Upper lobe of left lung (tissue), 6 donors: ENCODE measurements at places on chromosomes 2 and 18. TPM values are rescaled to one million over a fixed set of nuclear protein-coding genes. Genes with fewer than 3 reads are reported as not detected.

The GCG gene
- total RNA-seq, result not detected

The C2orf42 gene
- 9.8 TPM for total RNA-seq

The MALT1 gene
- 17.1 TPM for total RNA-seq

The HADHA gene
- total RNA-seq, result 107 TPM

The ACMSD gene
- not detected for total RNA-seq

The MYL1 gene
- not detected for total RNA-seq

DNA sequence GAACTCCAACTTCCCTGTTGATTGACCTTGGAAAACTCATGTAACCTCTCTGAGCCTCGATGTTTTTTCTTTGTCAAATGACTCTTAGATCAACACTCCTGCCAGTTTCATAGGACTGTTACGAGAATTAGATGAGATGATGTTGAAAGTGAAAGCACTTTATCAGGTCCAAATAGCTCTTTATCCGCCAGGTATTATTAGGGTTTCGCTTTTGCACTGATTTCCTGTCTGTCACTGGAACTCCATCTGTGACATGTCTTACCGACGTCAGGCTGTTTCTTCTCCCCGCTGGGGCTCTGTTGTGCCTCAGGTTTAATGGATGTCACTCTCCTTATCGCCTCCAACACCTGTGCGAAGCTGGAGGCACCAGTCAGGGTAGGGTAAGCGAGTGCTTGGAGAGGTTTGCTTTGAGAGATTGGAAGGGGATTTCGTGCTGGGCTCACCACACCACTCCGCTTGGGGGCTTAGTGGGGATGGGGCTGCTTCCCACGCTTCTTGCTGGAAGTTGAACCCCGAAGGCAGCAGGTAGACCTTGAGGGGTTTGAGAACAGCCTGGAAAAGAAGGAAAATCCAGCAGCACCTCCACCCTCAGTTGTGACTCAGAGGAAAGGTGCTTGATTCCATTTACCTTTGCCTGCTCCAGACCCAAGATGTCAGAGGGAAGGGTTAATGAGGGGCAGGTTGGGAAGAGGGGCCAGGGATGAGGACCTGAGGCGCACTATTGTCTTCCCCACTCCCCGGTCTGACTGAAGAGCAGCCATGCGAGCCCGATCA is 4.3 kb downstream of the GAD1 start:
- peaks cover 68% of the 10 kb centered on the region for H3K4me1 ChIP-seq
- no peak overlapping the region for H3K4me3 ChIP-seq
- no peaks in the 10 kb centered on the region for H3K36me3 ChIP-seq
- no peak overlapping the region for H3K27ac ChIP-seq
- H3K27me3 ChIP-seq, result peaks cover 2% of the 10 kb centered on the region
- no peak for DNase-seq

- no peaks in the 10 kb centered on the region for H3K36me3 ChIP-seq
- H3K27me3 ChIP-seq, result no peaks in the 10 kb centered on the region
- H3K4me3 ChIP-seq, result no peak overlapping the region
- no peaks in the 10 kb centered on the region for H3K4me1 ChIP-seq
- no peak overlapping the region for H3K27ac ChIP-seq
Measured at GRCh38 chr2:229089776-229090175, 181.3 kb downstream of the PID1 start.

- no peak overlapping the region for H3K27ac ChIP-seq
- H3K27me3 ChIP-seq, result no peaks in the 10 kb centered on the region
- no peaks in the 10 kb centered on the region for H3K4me1 ChIP-seq
Measured at GRCh38 chr2:175832866-175833265, 169.2 kb downstream of the LNPK start.

GRCh38 chr2:72824224-72824842 is 1.5 kb downstream of the EXOC6B start:
- H3K36me3 ChIP-seq, result no peaks in the 10 kb centered on the region
- H3K4me1 ChIP-seq, result peaks cover 20% of the 10 kb centered on the region
- H3K27me3 ChIP-seq, result no peaks in the 10 kb centered on the region
- no peak for DNase-seq
- peak overlapping the region; percentile 88 for H3K4me3 ChIP-seq

GRCh38 chr18:76672627-76673026 is 149.7 kb upstream of the ZNF236 start:
- no peak overlapping the region for H3K27ac ChIP-seq
- H3K4me1 ChIP-seq, result no peaks in the 10 kb centered on the region
- no peaks in the 10 kb centered on the region for H3K36me3 ChIP-seq
- no peak for DNase-seq
- H3K4me3 ChIP-seq, result no peak overlapping the region

DNA sequence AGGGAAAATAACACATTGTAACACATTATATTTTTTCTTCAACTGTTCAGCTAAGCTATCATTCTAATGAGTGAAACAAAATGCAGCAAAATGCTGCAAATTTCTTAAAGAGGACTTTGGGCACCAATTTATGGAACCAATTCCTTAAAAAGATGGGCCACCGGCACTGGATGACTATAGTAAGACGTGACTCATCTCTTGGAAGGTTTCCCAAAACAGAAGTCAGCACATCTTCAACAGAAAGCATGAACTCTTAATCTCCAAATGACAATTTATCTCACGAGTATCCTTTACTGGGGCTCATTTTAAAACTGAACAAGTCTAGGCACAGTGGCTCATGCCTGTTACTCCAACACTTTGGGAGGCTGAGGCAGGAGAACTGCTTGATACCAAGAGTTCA is 213.4 kb downstream of the CDH20 start:
- H3K4me1 ChIP-seq, result no peaks in the 10 kb centered on the region
- no peak overlapping the region for H3K27ac ChIP-seq
- no peaks in the 10 kb centered on the region for H3K27me3 ChIP-seq

DNA sequence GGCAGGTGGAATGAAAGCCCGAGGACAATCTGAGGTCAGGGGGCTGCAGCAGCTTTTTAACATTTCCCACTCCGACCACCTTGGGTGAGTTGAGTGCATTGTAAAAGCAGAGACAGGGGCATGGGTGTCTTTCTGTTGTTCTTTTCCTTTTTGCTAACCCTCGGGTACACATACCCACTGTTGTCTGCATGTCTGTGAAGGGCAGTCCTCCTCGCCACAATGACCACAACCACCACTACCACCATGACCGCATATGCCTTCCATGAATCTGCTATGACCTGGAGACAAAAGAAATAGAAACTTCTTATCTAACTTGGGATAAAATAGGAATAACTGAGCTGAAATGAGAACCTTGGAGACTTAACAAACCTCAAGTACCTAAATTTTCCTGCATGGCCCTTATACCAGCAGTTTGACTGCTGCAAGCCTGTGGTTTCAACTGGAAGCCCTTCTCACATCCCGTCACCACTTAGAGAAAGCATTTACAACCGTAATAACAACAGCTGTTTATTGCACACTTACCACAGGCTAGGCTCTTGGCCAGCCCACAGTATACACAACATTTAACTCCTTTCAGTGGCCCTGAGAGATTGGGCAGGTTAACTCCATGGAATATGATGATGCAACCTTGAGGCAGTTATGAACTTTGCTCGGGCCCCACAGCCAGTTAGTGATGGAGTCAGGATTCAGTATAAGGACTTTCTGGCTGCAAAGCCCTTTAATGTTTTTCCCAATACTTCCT is 80.3 kb downstream of the GYPC start:
- no peaks in the 10 kb centered on the region for H3K27me3 ChIP-seq
- no peak overlapping the region for H3K27ac ChIP-seq
- no peaks in the 10 kb centered on the region for H3K4me1 ChIP-seq
- no peaks in the 10 kb centered on the region for H3K36me3 ChIP-seq
- DNase-seq, result no peak
